ENCODE measurements at places on chromosomes 6 and 20.
A peak's percentile ranks its signal among the peaks of the same experiment; 100 is the strongest.

GRCh38 chr20:11222243-11222642 is 548.4 kb upstream of the JAG1 start:
- no peak for DNase-seq

DNA sequence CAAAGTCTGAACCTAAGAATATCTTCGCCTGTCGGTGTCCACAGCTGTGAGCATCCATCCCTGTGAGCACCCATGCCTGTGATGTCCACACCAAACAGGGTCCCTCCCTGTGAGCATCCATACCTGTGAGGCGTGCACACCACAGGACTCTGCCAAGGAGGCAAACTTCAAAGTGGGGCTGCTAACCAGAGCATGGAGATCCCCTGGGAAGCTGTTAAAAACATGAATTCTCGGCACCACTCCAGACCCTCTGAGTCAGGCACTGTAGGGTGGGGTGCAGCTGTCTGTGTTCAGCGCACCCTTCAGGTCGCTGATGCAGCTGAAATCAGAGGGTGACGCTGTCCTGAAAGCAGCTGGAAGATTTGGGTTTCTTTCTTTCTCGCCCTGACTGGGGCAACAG is 85.4 kb upstream of the NXT1 start:
- no peak for DNase-seq

- DNase-seq = peak; percentile 68
Measured at GRCh38 chr6:35177596-35177995, 36.2 kb upstream of the SCUBE3 start.

DNA sequence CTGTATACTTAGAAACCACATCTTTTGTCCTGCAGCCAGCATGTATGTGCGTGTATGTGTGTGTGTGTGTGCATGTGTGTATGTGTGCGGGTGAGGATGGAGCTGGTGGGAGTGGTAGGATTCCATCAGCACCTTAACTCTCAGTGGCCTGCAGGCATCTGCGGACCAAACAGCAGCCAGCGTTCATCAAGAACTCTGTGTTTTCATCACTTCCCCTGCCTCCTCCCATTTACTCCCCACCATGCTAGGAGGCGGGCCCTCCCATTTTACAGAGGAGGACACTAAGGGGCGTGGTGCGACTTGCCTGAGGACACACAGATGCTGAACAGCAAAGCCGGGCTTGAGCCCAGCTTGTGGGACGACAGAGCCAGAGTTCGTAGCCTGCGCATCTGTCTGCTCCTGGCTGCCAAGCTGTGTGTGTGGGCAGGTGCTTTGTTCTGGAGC is 8.9 kb downstream of the VSTM2L start:
- DNase-seq = peak; percentile 57

GRCh38 chr20:34355427-34355826 is 7.6 kb upstream of the ITCH start:
- no peak for DNase-seq
